ENCODE measurements at places on chromosomes 1 and 21.

GRCh38 chr1:52238887-52239707 lies 97.2 kb downstream of the ZFYVE9 start:
- no peak for DNase-seq

- DNase-seq: no peak
These were observed 11.0 kb downstream of the OR2M5 start for GRCh38 chr1:248155927-248156326.

DNA sequence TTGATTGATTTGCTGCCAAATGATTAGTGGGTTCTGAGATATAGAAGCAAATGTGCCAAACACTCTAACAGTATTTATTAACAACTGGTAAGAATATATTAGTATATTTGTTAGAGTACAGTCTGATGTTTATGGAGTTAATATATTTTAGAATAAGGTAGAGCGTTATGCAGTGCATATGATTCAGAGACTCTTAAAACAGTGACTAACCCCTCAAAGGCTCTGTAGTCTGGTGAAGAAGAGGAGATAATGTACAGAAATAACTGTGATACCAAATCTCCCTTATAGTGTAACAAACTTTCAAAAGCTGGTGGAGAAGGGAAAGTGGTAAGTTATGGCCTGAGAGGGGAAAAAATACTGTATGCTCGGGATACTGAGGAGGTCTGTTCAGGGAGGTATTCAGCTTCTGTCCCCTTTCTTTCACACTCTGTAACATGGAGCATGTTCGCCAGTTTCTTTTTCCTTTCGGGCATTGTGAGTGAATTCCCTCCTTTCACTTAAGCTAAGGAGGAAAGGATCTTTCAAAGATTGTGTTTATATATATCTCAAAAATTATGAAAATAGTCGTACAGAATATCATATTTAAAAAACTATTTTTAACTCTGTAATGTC lies 121.2 kb downstream of the ADGRL2 start:
- no peak for DNase-seq

DNA sequence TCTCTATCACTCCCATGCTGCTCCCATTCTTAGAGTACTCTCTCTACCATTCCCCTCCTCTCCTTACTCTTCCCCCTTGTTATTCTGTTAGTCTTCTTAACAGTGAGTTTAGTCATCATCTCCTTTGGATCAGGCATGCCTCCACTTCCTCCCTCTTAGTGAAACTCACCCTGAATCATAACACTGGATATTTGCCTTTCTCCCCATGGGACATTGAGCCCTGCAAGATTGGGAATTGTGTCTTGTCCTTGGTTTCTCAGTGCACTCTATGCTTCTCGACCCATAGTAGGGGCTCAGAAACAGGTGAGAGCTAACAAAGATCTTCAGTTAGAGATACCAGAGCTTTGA lies 68.3 kb upstream of the GCLM start:
- DNase-seq: no peak

DNA sequence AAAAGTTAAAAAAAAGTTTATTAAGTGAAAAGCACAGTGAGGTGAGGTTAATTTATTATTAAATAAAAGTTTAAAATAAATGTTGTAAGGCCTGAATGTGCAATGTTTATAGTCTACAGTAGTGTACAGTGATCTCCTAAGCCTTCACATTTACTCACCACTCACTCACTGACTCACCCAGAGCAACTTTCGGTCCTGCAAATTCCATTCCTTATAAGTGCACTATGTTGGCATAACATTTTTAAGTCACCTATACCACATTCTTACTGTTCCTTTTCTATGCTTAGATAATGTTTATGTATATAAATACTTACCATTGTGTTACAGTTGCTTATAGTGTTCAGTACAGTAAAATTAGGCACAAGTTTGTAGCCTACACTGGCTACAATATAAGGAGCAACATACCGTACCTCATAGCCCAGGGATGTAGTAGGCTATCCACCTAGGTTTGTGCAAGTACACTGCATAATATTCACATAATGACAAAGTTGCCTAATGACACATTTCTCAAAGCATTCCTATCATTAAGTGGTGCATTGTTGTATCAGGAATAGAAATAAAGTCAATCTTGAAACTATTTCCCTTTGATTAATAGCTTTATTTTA lies 426.5 kb upstream of the BRINP3 start:
- no peak for DNase-seq
